ENCODE measurements at places on chromosomes 5 and 9.

GRCh38 chr5:170430256-170430655 is 41.1 kb upstream of the KCNMB1 start:
- DNase-seq = no peak

GRCh38 chr5:62643556-62644451 is 65.2 kb downstream of the LRRC70 start:
- DNase-seq = no peak

- no peak for DNase-seq
Observed at GRCh38 chr9:25861421-25861820, 183.2 kb upstream of the TUSC1 start.

- no peak for DNase-seq
Observed at GRCh38 chr9:120191141-120191540, 388.8 kb downstream of the CDK5RAP2 start.

- peak; percentile 80 for DNase-seq
Observed at GRCh38 chr5:178234750-178235587, 2.4 kb upstream of the PHYKPL start.

DNA sequence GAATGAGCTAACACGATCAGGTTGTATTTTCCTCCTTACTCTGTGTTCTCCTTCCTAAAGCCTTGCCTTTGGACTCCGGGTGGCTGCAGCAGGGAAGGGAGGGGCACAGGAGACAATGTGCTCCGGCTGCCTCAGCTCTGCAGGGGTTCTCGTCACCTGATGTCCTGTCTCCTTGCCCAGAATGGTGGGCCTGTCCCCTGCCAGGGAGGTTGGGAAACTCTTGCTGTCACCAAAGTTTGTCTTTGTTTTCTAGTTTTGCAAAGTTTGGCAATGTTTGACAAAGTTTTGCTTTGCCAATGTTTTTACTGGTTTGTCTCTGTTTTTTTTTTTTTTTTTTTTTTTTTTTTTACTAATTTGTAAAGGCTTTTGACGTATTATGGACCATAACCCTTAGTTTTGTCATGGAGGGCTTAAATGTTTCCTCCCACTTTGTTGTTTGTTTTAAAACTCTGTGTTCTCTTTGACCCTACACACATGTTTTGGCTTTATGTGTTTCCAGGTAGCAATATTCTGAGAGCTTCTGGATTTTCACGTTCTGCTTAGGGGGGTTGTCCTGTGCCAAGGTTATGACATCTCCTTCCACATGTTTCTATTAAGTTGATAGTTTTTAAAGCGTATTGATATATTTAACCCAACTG is 49.3 kb downstream of the GADD45G start:
- no peak for DNase-seq

DNA sequence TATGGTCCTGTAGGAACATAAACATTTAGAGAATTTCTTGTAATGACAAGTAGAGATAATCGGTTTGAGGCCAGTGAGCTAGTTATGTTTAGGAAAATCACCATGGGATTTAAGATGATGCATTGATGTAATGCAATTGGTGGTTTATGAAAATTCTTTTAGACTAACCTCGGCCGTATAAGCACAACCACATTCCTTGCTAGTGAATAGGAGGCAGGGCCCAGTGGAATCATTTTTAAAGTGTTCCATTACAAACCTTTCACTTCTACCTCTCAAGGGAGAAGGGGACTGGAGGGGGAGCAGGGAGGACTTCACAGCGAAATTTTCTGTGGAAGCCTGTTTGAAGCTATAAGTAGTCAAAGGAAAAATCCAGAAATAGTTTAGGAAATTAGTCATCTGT is 71.8 kb upstream of the NFIL3 start:
- DNase-seq = no peak

DNA sequence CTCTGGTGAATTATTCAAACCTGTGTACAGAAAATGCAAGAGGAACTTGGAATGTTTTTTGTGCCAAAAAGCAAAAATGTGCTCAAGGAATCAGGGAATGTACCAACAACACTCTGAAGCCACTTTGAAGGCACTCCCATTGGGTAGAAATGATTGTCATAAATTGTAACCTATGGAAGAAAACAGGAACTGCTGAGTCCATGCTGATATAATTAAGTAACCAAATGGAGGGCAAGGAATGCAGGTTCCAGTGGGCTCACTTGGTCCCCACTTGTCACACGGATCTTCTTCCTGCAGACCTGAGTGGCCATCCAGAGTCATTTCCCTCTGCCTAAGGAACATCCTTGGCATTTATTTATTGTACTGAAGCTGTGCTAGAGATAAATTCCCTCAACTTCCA is 2.9 kb upstream of the LCN6 start:
- no peak for DNase-seq
